OCI-LY7 (cell line): ENCODE measurements at places on chromosomes 4 and X.

GRCh38 chr4:168734703-168735678, 238.1 kb downstream of the PALLD start:
- no peak for DNase-seq

DNA sequence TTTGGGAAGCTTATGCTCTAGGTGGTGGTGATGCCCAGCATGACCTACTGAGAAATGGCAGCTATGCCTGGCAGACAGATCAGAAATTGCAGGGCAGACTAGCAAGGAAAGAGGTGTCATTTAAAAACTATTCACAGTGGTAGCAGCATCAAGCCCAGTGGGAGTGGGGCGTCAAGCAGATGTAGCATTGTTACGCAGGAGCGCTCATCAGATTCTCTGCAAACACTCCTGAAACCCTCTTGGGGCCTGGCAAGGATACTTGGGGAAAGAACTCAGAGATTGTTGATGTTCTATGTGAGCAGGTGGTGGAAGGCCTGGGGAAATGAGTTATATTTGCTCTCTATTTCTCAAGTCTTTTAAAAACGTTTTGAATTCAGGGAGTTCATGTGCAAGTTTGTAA, 437.6 kb downstream of the RAPGEF2 start:
- no peak for DNase-seq

DNA sequence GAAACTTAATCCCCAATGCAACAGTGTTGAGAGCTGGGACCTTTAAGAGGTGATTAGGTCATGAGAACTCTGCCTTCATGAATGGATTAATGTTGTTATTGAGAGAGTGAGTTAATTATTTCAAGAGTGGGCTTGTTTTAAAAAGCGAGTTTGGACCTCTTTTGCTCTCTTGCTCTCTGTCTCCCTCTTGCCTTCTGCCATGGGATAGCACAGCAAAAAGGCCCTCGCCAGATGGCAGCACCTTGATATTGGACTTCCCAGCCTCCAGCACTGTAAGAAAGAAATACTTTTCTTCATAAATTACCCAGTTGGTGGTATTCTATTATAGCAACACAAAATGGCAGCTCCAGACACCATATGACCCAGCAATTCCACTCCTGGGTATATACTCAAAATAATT, 7.0 kb upstream of the ATP6AP2 start:
- DNase-seq = peak; percentile 45

DNA sequence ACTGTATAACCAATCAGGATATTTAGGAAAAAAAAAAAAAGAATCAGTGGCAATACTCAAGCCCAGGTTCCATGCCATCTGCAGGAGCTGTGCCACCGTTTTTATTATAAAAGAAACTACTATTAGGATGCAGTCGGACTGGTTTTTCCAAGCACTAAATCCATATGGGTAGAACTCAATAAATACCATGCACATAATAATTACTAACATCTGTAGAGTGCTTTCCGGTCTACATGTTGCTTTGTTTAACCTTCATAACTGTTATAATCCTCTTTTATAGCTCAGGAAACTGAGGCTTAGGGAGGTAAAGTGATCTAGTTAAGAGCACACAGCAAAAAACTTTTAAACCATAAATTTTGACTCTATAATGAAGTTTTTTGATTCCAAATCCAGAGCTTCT, 24.0 kb downstream of the ARSJ start:
- DNase-seq = no peak

DNA sequence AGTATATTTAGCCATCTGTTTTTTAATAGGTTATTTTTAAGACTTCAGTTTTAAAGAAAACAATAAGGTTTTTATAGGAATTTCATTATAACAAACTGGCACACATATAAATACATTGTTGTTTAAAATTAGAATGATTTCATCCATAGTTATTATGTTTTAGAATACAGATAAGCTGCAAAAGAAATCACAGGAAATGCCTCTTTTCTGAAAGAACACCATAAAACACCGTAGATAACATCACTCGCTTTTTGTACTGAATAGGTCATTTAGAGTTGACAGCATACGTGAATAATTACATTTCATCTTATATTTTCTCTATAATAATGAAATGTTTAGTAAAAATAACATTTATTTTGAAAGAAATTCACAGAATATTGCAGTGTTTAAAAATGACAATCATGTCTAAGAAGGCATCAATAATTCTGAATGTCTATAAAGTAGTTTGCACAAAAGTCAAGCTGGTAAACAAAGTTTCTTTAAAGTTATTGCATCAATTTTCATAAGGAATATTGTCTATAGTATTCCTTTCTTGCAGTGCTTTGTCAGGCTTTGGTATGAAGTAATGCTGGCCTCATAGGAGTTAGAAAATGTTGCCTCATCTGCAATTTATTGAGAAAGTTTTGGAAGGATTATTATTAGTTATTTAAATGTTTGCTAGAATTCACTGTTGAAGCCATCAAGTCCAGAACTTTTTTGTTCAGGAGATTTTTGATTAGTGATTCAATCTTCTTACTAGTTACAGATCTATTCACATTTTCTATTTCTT, 17.9 kb upstream of the VEGFC start:
- DNase-seq = no peak

DNA sequence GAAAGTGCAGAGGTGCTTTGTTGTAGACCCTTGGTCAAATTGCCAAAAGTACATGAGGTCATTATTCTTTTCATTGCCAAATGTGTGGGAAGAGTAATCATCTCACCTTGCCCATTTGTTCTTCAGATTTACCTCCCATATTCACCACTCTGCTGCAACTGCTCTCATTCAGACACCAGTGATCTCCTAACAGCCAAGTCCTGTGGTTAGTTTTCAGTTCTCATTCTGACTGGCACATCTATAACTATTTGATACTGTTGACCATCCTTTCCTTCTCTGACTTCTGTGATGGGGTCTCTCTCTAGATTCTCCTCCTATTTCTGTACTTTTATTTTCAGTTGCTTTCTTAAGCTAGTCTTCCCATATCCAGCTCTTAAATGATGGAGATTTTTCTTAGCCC, 39.8 kb downstream of the GRIA3 start:
- no peak for DNase-seq

- no peak for DNase-seq
Observed at GRCh38 chrX:156002507-156002906, 5.0 kb downstream of the IL9R start.

GRCh38 chrX:106862972-106863688, 40.0 kb downstream of the RIPPLY1 start:
- DNase-seq = peak; percentile 30

- no peak for DNase-seq
Observed at GRCh38 chr4:40933272-40934053, 183.7 kb downstream of the NSUN7 start.

- DNase-seq = no peak
Observed at GRCh38 chrX:47273011-47273730, 40.4 kb downstream of the USP11 start.

- no peak for DNase-seq
Observed at GRCh38 chrX:24662352-24662751, 15.2 kb upstream of the PCYT1B start.
